ENCODE measurements at places on chromosomes 3 and 15. TPM values are rescaled to one million over a fixed set of nuclear protein-coding genes. Genes with fewer than 3 reads are reported as not detected.

GRCh38 chr3:13867732-13868131 lies 12.1 kb downstream of the WNT7A start:
- peaks cover 4% of the 10 kb centered on the region for H3K27me3 ChIP-seq
- H3K4me1 ChIP-seq = no peaks in the 10 kb centered on the region
- H3K4me3 ChIP-seq = no peak overlapping the region
- no peak for DNase-seq
- H3K27ac ChIP-seq = no peak overlapping the region

- H3K4me3 ChIP-seq = no peak overlapping the region
- DNase-seq = no peak
- no peak overlapping the region for H3K27ac ChIP-seq
These were observed 4.6 kb upstream of the TM4SF1 start for GRCh38 chr3:149382101-149382467.

- H3K36me3 ChIP-seq = peaks cover 42% of the 10 kb centered on the region
- H3K4me1 ChIP-seq = peaks cover 34% of the 10 kb centered on the region
- DNase-seq = no peak
- H3K27me3 ChIP-seq = no peaks in the 10 kb centered on the region
- no peak overlapping the region for H3K27ac ChIP-seq
- no peak overlapping the region for H3K4me3 ChIP-seq
These were observed 6.2 kb downstream of the RPSA start for GRCh38 chr3:39412668-39413260.

GRCh38 chr3:47149339-47149933 lies 14.5 kb downstream of the SETD2 start:
- DNase-seq = no peak
- no peak overlapping the region for H3K27ac ChIP-seq
- H3K27me3 ChIP-seq = no peaks in the 10 kb centered on the region

DNA sequence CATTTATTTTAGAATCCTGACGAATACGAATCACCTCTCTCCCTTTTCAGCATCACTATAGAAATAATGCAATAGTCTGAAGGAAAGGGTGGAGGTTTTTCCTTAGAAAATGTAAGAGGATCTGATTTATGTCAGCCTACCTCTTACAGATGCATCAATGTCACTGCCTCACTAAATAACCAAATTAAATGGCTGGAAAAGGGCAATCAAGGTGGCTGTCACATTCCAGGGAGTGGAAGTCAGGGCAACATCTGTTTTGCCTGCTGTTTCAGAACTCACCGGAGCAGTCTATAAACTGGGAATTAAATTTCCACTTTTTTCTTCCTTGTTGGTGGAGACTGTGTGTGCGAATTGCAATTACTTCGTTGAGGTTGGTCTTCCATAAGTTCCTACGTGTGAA lies 299.3 kb upstream of the PDZRN3 start:
- no peaks in the 10 kb centered on the region for H3K4me1 ChIP-seq
- H3K36me3 ChIP-seq = no peaks in the 10 kb centered on the region
- H3K27ac ChIP-seq = no peak overlapping the region
- H3K27me3 ChIP-seq = no peaks in the 10 kb centered on the region
- H3K4me3 ChIP-seq = no peak overlapping the region
- DNase-seq = no peak

DNA sequence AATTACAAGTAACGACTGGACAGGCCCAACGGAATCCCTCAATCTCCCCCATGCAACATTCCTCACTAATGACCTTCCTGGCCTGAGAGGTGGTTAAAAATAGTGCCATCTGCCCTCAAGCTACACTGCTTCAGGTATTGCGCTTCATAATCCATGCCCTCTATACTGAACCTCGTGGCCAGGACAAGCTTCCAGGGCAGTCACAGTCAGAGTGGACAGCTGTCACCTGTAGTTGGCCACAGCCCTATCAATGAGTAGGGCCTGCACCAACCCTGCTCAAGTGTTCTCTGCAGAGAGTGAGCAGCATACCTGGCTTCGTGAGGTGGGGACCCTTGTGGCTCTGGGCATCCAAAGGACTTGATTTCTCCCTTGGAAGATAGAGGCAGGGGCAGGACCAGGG lies 46.9 kb upstream of the SEMA4B start:
- no peaks in the 10 kb centered on the region for H3K27me3 ChIP-seq
- H3K36me3 ChIP-seq = no peaks in the 10 kb centered on the region
- H3K27ac ChIP-seq = no peak overlapping the region
- peaks cover 19% of the 10 kb centered on the region for H3K4me1 ChIP-seq
- DNase-seq = no peak

GRCh38 chr3:177284383-177284881 lies 87.2 kb upstream of the TBL1XR1 start:
- H3K36me3 ChIP-seq = no peaks in the 10 kb centered on the region
- peak; percentile 71 for DNase-seq
- peak overlapping the region; percentile 0 for H3K4me3 ChIP-seq

DNA sequence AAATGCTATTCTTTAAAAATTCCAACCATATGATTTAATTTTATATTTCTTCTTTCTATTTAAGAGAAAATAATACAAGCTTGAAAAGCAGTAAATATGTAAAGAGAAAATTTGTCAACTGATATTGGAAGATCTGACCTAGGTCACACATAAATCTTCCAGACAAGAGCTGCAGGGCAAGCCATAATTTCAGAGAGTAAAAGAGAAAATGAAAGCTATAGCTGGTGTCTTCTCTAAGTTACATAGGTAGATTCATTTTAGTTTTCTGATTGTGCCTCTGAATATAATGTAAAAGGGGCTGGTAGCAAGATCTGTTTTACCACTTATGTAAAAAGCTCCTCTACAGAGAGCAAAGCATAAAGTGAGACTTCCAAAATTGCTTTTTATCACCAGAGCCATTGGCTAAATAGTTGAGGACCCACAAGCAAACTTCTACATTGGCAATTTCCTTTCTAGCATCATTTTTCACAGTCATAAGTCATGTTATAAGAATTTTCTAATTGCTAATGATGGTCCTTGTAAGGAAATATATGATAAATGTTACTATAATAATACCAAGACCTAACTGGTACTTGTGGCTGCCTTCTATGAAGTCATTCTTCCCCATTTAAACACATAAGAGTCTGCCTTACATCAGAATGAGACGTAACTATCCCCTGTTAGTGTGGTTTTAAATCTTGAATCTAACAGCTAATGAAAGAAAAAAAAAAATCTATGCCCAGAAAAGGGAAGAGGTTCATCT lies 80.8 kb upstream of the SKOR1 start:
- no peaks in the 10 kb centered on the region for H3K4me1 ChIP-seq
- no peaks in the 10 kb centered on the region for H3K27me3 ChIP-seq
- DNase-seq = no peak

- H3K27me3 ChIP-seq = no peaks in the 10 kb centered on the region
- no peak for DNase-seq
- H3K36me3 ChIP-seq = no peaks in the 10 kb centered on the region
- H3K27ac ChIP-seq = no peak overlapping the region
These were observed 820.8 kb downstream of the TBL1XR1 start for GRCh38 chr3:176376531-176376930.

Gene HAPLN3
- 10.9 TPM for total RNA-seq

Gene ADAMTS7
- total RNA-seq = 12.0 TPM

Gene DZIP1L
- total RNA-seq = 9.6 TPM

Gene RTP3
- total RNA-seq = not detected
